HS-27A (cell line): ENCODE measurements at places on chromosomes 16 and 17.

GRCh38 chr17:73831699-73832098 is 187.5 kb upstream of the SDK2 start:
- DNase-seq: no peak

- no peak for DNase-seq
These were observed 5.7 kb downstream of the NUDT16L1 start for GRCh38 chr16:4699046-4699556.

GRCh38 chr16:47887496-47887895 is 268.3 kb downstream of the ABCC12 start:
- peak; percentile 82 for DNase-seq

DNA sequence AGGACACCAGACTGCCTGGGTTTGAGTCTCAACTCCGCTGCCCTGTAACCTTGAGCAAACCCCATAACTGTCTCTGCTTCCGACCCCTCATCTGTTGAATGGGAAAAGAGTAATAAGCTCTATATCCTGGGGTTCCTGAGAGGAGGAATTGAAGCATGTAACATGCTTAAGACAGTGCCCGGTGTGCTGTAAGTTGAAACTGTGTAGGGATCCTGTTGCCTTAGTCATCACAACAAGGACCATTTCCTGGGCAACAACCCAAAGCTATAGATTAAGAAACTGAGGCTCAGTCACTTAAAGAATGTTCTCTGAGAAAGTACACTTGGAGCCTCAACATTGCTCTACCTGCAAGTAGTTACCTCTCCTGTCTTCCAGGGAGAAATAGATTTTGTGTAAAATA is 23.0 kb downstream of the CDH13 start:
- DNase-seq: no peak

- DNase-seq: no peak
These were observed 11.6 kb downstream of the LRRC3C start for GRCh38 chr17:39939106-39939505.

DNA sequence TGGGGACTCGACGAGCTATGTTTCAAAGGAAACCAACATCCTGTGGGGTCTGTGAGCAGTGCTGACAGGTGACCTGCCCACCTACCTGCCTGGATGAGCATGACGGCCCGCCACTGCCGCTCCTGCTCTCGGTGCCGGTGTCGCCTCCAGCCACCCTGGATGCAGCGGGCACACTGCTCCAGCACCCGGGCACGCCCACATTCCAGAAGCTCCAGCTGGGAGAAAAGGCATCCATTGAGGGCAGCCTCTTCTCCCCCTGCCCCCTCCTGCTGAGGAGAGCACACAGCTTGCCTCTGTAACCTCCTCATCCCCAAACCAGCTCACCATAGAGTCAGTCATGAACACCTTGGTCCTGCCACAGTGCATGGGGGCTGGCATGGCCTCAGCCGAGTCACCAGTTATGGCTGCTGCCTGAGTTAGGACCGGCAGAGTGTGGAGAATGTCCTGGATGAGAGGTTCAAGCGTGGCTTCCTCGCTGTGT is 14.3 kb downstream of the ZNHIT3 start:
- DNase-seq: no peak

GRCh38 chr16:50742576-50743200 is 802 bp downstream of the CYLD start:
- DNase-seq: no peak

DNA sequence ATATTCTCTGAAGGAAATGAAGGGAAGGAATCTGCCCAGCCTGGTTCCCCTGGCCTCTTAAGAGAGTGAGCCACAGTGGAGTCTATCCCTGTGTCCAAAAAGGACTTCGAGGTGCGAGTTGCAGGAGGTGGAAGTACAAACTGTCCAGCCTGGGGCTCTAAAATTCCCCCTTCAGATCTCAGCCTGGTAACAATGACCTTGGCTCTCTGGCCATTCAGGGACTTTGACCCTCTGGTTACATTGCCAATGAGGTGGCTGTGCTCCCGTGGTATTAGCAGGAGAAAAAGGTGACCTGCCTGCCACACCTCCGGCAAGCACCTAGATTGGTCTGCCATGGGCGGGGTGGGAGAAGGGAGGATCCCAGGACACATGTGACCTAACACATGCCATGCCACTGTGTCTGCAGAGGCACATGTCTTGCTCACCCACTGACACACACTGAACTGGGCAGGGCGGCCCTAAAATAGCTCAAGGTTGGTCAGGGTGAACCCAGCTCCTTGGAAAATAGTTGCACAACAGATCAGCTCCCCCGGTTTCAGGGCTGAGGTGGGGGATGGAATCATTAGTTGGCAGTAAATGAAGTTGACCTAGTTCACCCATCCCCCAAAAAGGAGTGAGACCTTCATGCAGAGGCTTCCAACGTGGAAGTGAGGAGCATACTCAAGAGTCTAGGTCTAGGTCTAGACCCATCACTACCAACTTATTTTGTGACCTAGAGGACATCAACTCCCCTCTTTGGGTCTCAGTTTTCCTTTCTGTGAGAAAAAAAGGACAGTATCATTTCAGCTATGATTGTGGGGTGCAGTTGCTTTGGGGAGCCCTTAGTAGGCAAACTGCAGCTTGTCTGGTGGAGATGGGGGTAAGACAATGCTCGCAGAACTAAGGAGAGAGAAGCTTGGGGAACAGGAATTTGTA is 2.2 kb downstream of the NR1D1 start:
- DNase-seq: no peak

DNA sequence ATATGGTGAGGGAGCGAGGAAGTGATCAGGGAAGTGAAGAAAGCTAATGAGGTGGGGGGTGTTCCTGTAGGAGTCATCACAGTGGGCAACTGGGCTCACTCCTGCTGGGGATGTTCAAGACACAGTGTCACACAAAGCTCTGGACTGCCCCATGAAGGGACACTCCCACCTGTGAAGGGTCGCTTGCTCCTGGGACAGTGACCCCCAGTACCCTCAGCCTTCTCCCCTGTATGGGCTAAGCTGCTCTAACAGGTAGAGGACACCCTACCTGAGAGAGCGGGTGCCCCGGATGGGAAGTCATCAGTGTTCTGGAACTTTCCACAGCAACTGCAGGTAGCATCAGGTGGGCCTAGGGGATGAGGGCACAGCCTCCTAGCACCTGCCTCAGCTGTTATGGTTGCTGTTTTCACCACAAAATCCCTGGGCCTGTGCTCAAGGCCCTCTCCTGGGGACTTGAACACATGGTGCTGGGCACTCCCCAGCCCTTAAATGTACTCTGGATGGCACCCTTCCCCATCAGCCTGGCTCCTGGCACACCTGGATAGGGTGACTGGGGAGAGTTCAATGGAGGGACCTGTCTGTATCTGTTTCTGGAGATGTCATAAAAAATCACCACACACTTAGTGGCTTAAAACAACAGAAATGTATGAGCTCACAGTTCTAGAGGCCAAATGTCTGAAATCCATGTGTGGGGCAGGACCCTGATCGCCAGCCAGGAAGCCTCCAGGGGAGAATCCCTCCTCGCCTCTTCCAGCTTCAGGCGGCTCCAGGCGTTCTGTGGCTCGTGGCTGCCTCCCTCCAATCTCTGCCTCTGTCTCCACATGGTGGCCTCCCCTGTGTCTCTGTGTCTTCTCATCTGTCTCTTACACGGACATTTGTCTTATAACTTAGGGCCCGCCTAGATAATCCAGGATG is 104.0 kb upstream of the CDH5 start:
- DNase-seq: no peak
